Activated CD4-positive, alpha-beta T cell treated with anti-CD3 and anti-CD28 coated beads, Interleukin-2, amount 10 ng/mL, durations not matched to agents 24 days and 14 days (primary cell): ENCODE measurements at places on chromosomes 4 and X.

DNA sequence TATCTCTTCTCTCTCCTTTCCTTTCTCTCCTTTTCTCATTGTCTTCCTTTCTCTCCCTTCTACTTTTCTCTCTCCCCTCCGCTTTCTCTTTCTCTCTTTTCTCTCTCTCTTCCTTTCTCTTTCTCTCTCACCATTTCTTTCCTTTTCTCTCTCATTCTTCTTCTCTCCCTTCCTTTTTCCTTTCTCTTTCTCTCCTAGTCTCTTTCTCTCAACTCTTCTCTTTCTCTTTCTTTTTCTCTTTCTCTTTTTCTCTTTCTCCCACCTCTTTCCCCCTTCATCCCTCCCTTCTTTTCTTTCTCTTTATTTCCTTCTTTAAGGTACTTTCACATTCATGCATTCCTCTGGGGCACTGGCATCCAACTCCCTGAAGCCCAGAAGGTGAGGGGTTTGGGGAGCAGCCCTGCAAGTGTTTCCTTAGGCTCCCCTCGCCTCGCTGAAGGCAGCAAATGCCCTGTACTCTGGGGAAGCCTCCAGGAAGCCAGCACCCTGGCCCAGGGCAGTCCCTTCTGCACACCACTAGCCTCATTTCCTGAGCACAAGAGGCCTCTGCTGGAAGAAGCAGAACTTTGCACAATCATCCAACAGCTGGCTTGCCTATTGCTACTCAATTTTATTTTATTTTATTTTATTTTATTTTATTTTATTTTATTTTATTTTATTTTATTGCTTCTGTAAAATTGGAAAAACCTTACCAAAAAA lies 124.2 kb downstream of the NFKB1 start:
- peak; percentile 91 for DNase-seq

DNA sequence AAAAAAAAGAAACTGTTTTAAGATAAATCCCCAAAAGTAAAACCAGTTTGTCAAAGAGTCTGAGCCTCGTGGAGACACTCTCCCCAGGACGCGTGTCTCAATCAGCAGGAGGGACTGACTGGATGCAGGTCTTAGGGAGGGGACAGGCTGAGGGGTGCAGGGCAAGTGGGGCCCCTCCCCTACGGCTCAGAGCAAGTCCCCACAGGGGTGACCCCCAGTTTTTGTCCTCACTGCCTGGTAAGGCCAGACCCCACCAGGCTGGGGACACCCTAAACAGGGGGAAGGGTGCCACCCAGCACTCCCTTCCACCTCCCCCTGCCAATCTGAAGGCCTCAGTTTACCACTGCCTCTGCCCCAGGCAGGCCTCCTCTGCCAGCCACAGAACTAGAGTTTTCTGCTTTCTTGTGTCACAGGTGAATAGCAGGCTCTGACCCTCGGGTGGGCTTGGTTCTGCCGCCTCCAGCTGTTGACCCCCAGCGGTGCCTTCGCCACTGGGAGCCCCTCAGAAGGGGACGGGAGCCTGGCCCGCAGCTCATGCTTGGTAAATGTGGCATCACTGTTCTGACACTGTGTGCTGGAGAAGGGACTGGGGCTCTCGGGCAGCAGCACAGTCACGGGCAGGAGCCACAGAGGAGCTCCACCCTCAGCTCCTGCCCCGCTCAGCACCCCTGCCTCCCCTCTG lies 69.8 kb upstream of the MXD4 start:
- no peak for DNase-seq

DNA sequence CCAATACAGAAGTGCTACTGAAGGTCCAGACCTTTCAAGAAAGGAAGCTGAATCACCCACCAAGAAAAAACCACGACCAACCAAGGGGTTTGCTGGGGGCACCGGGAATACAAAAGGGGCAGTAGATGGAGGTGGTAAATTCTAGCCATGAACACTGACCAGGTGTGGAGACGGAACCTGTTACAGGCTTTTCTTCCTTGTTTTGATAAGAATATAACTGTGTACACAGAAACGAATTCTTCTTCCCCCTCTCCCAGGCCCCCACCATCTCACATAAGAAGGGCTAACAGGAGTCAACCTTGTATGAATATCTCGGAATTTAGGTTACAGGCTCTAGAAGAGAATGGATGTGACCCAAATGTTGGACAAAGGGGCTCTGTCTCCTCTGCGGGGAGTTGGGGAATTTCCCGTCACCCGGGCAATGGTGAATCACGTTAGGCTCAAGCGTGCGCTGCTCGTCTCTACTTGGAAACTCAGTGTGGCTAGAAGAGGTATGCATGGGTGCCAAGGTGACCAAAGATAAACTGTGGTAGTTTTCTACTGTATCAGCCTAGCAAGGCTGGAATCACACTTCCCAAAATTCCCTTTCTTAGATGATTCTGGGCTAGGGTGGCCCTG lies 87.0 kb downstream of the AFAP1 start:
- no peak for DNase-seq

DNA sequence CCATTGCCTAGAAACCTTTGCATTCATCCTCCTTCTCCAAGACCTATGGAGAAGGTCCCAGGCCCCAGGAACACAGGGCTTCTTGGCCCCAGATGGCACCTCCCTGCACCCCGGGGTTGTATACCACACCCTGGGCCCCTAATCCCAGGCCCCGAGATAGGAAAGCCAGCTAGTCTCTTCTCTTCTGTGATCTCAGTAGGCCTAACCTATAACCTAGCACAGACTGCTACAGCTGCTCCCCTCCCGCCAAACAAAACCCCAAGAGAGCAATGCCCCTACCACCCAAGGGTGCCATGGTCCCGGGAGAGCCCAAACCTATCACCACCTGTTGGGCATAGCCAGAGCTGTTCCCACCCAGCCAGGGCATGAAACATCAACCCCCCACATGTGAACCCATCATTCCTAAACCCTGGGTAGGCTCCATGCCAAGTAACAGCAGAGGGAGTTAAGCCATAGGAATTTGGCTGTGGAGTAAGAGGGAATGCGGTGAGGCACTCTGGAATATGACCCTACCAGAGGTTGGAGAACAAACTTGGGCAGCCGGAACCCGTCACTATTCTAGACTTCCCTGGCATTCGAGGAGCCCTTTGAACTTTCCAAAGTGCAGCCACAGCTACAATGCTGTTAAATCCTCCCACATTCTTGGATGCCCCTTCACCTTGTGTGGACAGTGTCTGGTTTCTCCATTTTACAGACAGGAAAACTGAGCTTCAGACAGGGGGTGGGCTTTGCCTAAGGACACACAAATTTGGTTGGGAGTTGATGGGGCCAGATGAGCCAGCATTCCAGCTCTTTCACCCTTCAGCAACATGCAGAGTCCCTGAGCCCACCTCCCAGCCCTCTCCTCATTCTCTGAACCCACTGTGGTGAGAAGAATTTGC lies 10.9 kb upstream of the SASH3 start:
- DNase-seq = no peak

DNA sequence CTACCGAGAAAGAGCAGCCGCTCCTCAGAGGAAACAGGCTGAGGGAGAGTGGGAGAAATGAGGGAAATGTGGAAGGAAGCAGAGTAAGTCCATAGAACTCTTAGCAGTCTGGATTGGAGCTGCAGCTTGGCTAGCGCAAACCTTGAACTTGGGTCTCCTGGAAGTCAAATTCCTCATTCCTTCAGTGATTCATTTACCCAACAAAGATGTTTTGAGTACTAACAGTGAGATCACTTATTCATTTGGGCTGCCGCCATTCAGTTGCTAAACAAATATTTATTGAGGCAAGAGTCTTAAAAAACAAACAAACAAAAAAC lies 51.5 kb downstream of the SEL1L3 start:
- no peak for DNase-seq

GRCh38 chr4:184064877-184065276 lies 152.8 kb downstream of the ENPP6 start:
- DNase-seq = no peak

DNA sequence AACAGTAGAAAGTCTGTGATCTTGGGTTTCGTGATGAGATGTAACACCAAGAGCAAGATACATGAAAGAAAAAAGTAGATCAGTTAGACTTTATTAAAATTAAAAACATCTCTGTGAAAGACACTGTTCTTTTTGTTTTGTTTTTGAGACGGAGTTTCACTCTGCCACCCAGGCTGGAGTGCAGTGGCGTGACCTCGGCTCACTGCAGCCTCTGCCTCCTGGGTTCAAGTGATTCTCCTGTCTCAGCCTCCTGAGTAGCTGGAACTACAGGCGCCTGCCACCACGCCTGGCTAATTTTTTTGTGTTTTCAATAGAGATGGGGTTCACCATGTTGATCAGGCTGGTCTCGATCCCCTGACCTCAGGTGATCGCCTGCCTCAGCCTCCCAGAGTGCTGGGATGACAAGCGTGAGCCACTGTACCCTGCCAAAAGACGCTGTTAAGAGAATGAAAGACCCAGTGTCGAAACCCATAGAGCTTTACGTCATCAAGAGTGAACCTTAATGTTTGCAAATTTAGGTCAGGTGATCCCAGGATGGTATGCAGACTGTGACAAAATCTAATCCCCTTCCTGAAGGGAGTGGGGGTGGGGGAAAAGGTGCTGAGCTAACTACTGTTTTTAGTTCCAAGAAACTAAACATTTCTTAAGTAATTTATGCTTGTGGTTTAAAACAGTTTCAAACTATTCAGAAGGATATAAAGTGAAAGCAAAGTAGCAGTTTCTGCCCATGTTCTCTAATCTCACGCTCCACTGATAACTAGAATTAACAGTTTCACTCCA lies 8.0 kb downstream of the OFD1 start:
- DNase-seq = peak; percentile 73

- no peak for DNase-seq
Observed at GRCh38 chr4:186557061-186557460, 1.7 kb upstream of the MTNR1A start.

DNA sequence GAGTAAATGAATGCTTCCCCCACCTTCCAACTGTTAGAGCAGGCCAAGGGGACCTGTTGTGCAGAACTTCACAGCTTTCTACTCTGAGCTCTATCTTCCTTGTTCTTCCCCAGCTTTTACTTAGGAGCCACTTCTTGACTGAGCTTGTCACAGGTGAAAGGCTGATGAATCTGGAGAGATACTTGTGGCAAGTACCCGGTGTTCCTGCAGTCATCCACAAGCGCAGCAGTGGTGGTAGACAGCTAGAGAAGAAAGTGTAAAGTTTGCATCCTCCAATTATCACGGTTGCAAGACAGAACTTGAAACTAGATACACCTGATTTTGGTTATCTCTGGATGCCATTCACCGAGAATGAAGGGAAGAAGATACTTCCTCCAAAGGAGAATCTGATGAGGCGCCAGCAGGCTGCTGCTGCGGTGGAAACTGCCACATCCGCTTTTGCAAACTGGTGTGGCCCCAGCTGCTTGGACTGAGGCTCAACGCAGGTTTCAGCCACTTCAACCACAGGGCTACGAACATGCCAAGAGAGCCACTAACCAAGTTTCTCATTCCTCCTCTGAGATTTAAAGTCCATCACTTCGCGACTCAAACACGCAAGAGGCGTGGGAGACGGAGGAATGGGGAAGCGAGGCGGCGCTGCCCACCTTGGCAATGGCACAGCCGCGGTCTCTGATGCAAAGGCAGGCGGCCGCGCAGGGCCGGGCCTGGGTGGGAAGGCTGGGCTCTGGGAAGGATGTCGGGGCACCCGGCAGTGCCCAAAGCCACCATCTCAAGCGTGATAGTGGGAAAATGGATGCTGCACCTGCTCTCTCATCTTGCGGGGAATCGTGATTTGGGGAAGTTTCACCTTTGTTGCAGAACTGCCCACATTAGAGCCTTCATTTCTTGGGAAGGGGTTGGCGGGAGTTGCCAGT lies 1.3 kb upstream of the FHIP1A start:
- peak; percentile 72 for DNase-seq

DNA sequence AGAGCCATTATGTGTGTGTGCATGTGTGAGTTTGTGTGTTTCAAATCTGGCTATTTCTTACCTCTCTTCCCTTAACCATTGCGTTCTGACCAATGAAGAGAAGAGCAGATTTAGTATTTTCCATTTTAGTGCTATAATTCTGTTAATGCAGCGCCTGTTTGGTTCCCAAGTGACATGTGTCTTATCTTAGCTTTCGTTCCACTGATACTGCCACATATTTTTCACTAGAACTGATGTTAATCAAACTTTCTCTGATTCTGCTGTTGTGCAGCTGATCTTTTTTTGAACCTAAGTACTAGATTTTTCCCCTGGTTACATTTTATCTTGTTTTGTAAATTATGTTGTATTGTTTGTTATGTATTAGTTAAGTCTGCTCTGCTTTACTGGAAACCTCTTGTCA lies 152.9 kb upstream of the MID1 start:
- DNase-seq = no peak

- DNase-seq = peak; percentile 50
Observed at GRCh38 chrX:626745-627509, 3.7 kb upstream of the SHOX start.

GRCh38 chrX:141341743-141342142 lies 99.4 kb upstream of the SPANXC start:
- DNase-seq = no peak

GRCh38 chr4:185534511-185534865 lies 819 bp downstream of the PDLIM3 start:
- DNase-seq = no peak

DNA sequence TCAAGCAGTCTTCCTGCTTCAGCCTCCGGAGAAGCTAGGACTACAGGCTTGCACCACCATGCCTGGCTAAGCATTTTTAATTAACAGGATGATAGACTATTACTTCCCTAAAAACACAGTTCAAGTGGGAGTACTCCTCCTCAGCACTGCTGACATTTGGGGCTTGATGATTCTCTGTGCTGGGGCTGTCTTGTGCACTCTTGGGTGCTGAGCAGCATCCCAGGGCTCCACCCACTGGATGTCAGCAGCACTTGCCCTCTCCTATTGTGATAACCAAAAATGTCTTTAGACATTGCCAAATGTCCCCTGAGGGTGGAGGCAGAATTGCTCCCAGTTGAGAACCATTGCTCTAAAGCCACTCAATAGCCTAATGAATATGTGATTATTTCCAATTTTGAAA lies 60.4 kb downstream of the CLCN4 start:
- DNase-seq = no peak

GRCh38 chr4:85457752-85458467 lies 17.0 kb upstream of the ARHGAP24 start:
- DNase-seq = no peak

- peak; percentile 72 for DNase-seq
Observed at GRCh38 chrX:153921511-153922446, 4.3 kb downstream of the ARHGAP4 start.

DNA sequence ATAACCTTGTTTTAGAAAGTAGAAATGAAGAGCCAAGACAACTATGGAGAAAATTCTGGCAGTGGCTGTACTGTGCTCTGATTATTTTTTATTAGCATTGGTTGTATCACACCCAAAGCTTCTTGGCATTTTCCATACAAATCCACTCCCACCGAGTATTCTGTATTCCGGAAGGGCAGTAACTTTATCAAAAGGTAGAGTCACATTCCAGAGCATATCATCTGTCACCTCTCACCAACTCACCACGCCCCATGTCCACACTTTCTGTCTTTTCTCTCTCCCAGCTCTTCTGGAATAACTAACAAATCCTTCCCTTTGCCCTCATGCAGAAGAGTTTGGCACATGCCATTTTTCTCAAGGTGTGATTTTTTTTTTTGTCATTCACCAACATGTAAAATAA lies 52.7 kb downstream of the CORIN start:
- no peak for DNase-seq

DNA sequence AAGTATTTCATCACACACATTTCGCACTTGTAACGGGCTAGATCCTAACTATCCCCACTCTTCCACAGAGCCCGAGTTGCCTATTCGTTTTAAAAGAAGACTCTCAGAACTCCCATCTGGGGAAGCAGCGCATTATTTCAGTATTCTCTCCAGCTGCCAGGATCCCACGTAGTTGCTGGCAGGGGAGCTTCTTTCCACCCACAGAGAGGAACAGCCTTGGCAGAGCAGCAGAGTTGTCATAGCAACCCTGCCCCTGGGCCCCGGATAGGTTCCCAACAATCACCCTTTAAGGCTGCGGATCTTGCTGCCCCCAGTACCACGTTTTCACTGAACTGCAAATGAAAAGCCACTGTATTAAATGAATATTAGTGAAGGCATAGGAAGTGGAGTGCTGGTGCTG lies 106.7 kb downstream of the GPM6A start:
- DNase-seq = no peak
